ENCODE measurements at places on chromosomes 16 and 17.
A peak's percentile ranks its signal among the peaks of the same experiment; 100 is the strongest.

DNA sequence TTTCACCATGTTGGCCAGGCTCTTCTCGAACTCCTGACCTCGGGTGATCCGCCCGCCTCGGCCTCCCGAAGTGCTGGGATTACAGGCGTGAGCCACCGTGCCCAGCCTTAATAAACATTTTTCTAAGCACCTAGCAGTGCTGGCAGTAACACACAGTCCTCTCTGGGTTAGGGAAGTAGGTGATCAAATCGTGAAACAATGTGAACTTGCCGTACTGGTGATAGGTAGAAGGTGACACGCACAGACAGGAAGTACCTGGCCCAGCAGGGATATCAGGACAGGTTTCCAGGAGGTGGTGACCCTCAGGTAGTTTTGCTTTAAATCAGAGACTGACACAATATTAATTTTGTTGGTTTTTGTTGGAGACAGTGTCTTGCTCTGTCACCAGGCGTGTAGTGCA, 4.5 kb downstream of the PLD2 start:
- no peak for DNase-seq

DNA sequence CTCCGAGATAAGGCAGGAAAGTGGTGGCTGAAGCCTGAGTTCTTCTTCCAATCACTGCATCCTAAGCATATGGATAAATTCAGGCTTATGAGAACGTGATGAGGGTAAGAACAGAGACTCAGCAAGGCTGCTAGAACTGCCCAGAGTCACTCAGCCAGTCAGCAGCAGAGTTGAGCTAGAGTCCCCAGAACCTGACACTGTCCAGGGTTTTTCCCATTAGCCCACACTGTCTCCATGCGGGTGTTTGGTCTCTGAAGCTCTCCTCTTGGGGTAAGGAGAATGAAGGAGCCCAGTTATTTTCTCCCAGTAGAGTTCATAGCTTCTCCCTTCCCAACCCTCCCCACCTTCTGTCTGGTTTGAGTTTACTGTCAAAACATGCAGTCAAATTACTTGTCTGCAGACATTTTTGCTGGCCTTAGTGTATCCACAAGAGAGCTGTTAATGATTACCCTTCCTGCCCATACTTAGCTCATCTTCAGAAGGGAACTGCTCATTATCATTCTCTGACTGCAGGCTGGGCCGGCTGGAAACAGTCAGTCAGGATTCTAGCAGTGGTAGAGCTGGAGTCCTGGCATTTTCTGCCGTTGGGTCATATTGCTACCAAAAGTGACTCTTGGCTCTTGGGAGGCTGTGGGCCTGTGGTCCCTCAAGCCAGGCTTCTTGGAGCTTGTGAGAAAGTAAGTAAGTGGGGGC, 460.0 kb downstream of the HS3ST3B1 start:
- DNase-seq = no peak

- DNase-seq = no peak
These were observed 68.2 kb upstream of the IRX6 start for GRCh38 chr16:55255733-55256282.

DNA sequence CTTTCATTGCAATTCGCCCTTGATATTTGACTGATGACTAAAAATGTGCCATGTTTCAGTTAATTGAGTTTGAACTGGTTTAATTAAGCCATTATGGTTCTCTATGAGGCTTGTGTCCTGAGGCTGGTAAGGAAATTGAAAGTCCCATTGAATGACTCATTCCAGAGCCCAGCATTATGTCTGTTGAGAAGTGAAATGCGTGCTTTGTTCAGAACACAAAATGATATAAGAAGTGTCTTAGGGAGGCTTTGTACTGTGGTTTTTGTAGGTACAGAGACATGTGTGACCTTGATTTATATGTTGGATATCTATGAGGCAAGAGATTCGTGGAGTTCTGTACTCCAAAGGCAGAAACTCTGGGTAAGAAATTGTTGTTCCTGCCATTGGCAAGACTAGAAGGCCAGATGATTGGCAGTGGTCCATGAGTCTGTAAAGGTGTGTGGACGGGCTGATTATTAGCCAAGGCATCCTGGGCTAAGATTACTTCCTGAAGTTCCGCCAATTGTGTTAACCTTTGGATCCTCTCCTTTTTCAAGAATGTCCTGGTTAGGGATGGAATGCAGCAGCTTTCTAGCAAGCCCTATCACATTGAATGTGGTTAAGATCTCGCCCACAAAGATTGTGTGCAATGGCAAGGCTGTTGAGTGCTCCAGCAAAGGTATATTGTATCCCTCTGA, 103.7 kb downstream of the NPIPB5 start:
- DNase-seq = no peak

DNA sequence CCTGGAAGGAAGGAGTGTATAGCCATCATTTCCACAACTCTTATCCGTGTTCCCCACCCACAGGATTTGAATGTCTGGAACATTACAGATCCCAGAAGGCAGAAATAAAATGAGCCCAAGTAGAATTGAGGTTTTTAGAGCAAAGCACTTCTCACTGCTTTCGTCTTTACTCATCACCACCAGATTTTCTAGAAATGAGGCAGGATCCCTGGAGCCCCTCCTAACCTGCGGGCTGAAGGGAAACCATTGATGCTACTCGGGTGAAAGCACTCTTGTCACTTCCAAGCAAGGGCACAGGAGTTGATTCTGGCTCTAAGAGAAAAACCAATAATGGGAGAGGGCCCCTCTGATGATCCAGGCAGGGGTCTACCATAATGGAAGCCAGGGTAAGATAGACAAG, 2.8 kb upstream of the ALDOC start:
- no peak for DNase-seq

GRCh38 chr17:61594294-61594825, 3.3 kb upstream of the NACA2 start:
- no peak for DNase-seq

GRCh38 chr17:12665263-12666210, at the start of gene MYOCD:
TSS of gene MYOCD (plus strand) at chr17:12665890. CDS start at chr17:12666189, 299 bp downstream.
- DNase-seq = peak; percentile 82

- DNase-seq = no peak
These were observed 290.3 kb downstream of the SOX9 start for GRCh38 chr17:72411124-72411563.

DNA sequence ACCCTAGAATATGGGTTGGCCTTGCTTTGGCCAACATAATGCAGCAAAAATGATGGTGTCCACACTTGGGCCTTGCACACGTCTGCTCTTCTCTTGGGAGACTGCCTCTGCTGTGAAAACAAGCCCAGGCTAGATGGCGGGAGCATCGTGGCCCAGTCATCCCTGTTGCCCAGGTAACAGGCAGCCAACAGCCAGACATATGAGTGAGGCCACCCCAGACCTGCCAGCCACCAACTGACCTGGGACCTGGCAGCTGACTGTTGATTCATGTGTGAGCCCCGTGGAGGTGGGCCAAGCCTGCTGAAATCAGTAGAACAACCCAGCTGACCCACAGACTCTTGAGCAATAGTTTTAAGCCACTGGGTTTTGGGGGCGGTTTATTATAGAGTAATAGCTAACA, 39.4 kb upstream of the CDH3 start:
- DNase-seq = no peak

GRCh38 chr16:58850019-58850677, 116.0 kb upstream of the GOT2 start:
- no peak for DNase-seq

- DNase-seq = peak; percentile 67
These were observed at the start of gene COPRS for GRCh38 chr17:31858642-31859486. TSS of gene COPRS (minus strand) at chr17:31859244. CDS start at chr17:31859199, 45 bp downstream.

GRCh38 chr16:53458635-53459034, 24.4 kb downstream of the RBL2 start:
- no peak for DNase-seq

- DNase-seq = no peak
These were observed 160.9 kb downstream of the MAP2K6 start for GRCh38 chr17:69575346-69575761.

DNA sequence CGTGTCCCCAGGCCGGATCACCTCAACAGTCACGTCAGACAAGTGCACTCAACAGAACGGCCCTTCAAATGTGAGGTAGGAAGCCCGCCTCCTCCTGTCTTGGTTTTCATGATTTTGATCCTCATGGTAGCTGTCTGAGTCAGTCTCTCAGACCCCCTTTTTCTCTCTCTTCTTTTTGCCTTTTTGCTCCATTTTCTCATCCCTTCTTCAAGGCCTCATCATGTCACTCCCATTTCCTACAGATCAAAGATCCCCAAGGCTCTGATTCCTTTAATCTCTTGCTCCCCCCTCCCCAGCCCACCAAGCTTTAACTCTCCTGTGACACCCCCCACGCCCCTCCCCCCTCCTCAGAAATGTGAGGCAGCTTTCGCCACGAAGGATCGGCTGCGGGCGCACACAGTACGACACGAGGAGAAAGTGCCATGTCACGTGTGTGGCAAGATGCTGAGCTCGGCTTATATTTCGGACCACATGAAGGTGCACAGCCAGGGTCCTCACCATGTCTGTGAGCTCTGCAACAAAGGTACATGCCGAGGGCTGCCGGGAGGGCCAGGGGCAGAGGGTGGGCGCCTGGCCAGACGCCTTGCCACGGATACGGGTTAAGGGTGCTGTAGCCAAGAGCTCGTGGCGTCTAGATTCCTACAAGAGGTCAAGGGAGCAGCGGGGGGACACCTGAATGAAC, 2.0 kb downstream of the MAZ start:
- DNase-seq = no peak

DNA sequence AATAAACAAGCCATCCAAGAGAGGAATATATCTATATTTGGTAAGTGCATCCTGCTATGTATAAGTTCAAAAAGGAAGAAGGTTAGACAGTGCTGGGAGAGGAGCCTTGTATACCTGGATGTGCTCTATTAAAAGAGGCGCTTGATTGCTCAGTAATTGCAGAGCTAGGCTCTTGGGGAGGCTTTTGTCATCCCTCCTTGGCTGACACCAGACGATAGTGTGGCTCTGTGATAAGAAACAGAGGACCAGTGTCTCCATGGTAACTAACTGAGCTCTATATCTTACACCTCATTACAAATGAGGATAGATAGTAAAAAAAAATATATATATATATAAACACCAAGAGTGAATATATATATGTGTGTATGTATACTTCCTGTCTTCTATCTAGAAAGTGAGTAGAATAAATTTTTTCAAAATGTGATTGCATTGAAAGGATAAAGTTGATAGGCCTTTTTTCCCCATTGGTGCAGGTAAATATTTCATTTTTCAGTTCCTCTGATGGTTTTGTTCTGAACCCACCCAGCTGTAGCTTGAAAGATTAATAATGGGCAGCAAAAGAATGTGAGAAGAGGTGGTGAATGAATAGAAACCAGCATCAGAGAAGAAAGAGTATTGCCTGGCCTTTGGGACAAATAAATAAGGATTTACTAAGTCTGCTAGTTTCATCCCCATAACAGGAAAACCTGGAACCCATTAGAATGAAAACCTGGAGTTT, 303.7 kb downstream of the ZFHX3 start:
- DNase-seq = no peak

DNA sequence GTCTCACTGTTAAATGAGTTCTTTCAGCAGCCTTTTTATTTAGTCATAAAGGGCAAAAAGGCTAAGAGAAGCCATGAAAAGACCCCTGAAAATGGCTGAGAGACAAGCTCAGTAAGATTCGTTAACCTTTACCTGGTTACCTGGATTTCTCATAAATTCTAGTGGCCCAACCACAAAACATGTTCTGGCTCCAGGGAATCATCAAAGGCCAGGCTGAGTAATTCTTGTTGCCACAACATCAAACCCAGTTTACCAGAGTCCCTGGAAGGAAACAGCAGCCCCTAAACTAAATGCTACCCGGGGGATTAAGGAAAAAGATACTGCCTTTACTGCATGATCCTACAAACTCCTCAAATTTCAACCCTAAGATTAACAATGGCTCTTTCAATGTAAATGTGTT, 15.8 kb downstream of the CYTH1 start:
- no peak for DNase-seq

DNA sequence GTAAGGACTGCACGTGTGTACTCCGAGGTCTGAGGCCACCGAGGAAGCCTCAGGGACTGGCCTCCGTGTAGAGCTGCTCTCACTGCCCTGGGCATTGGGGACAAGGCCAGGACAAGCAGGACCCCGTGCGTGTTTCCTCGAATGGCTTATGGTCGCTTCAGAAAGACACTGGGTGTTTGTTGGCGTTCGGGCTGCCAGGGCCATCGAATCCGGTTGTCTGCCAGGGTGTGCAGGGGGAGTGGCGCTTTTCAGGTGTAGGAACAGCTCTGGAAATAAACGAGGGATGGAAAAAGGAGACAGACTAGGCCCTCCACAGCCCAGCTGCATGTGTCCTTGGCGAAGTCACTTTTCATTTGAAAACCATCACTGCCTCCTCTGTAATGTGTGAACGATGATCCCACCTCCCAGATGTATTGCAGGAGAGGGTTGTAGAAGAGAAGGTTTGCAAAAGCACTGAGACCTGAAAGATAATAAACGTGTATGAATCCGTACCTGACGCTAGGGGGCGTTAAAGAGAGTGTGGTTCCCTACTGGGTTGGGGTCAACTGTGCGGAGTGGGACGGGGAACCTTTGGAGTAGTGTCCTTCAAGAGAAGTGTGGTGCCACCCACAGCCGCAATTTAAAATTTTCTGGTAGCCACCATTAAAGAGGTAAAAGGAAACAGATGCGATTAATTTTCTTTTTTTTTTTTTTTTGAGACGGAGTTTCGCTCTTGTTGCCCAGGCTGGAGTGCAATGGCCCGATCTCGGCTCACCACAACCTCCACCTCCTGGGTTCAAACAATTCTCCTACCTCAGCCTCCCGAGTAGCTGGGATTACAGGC, 2.1 kb upstream of the ZSCAN10 start:
- DNase-seq = no peak

DNA sequence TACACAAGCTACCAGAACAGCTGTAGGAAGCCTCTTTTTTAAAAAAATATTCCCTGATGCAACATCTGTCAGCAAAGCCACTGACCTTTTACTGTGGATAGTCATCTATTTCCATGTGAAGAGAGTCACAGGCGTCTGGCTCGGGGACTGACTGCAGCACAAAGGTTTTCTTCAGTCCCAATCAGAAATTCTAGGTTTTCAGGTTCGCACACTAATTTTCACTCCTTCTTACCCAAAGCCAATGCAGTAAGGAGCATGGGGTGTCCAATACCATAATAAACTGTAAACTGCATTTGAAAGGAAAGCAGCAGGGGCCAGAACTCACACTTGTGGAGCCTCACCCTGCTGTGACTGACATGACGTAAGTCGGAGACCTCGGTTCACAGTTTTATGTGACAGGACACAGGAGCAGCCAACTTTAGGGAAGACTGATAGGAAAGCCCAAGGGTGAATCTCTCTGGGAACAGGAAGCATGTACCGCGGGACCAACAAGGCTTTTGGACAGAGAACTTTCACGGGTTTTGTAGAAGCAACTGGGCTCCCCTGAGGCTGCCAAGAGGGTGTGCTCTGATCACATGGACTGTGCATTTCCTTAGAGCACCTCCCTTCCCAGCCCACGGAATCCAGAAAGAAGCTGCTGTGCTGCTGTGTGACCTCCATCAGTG, 9.1 kb upstream of the TMEM100 start:
- peak; percentile 56 for DNase-seq

GRCh38 chr16:63461248-63461841, 1425.1 kb upstream of the CDH8 start:
- DNase-seq = peak; percentile 16
